Activated CD4-positive, alpha-beta T cell treated with anti-CD3 and anti-CD28 coated beads, Interleukin-2, amount 10 ng/mL, durations not matched to agents 24 days and 14 days (primary cell): ENCODE measurements at places on chromosomes 16 and 17.

DNA sequence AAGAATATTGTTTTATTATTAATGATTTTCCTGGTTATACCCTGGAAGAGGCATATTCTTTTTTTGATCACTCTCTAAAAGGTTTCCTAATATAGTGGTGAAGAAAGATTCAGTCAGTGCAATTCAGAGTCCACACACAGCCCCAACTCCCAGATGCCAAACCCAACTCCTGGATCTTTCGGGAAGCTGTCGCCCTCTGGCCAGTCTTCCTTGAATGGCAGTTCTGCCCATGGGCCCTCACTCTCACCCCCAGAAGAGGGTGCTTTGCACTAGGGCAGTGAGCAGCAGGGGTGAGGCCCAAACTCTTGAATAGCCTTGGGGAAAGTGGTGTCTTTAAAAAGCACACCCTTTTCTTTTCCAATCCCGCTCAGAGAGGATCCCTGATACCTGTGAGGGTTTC is 11.0 kb downstream of the KRT32 start:
- DNase-seq, result no peak

DNA sequence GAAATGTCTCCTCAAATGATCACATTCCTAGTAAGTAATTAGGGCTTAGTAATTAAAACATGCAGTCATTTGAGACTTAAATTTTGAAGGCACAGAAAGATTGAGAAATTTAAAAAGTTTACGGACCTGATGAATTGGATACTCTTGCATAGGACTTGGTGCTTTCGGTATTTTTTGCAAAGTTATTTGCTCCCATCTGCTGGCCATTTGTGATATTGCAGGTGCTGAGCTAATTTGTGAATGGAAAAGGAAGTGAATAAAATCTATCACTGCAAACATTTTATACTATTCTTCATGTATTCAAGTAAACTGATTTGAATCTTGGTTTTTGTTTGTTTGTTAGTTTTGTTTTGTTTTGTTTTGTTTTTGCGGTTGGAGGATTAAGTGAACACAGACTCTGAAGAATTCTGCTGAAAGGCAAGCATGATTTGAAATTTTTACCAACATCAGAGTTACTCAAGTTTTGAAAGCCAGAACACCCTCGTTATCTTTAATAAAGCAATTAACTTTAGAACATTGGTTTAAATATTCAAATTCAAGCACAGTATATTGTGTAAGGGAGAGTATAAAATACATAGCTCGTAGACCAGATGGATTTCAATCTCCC is 689.5 kb upstream of the RBFOX1 start:
- peak; percentile 85 for DNase-seq

DNA sequence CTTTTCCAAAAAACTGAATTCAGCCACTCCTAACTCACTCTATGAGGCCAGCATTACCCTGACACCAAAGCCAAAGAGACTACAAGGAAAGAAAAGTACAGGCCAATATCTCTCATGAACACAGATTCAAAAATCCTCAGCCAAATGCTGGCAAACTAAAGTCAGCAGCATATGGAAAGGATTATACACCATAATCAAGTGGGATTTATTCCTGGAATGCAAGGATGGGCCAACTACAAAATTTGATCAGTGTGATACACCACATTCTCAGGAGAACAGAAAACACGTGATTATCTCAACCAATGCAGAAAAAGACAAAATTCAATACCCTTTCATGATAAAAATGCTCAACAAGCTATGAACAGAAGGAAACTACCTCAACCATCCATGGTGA is 7.7 kb upstream of the AATK start:
- DNase-seq, result no peak

- no peak for DNase-seq
Observed at GRCh38 chr17:4931963-4932362, at the start of gene GP1BA. Gene GP1BA (plus strand): TSS chr17:4932277. CDS start chr17:4932605, 328 bp downstream.

- peak; percentile 82 for DNase-seq
Observed at GRCh38 chr17:28916302-28916934, 13.5 kb upstream of the DHRS13 start.

DNA sequence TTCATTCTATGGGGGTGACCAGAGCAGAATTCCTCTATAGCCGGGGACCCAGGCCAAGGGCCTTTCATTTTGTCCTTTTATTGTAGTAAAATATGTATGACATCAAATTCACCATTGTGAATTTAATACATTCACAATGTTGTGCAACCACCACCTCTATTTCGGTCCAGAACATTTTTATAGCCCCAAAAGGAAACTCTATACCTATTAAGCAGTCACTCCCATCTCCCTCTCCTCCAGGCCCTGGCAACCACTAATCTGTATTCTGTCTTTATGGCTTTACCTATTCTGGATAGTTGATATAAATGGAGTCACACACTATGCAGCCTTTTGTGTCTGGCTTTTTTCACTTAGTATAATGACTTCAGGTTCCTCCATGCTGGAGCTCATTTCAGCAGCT is 9.7 kb upstream of the TNS4 start:
- DNase-seq, result no peak

DNA sequence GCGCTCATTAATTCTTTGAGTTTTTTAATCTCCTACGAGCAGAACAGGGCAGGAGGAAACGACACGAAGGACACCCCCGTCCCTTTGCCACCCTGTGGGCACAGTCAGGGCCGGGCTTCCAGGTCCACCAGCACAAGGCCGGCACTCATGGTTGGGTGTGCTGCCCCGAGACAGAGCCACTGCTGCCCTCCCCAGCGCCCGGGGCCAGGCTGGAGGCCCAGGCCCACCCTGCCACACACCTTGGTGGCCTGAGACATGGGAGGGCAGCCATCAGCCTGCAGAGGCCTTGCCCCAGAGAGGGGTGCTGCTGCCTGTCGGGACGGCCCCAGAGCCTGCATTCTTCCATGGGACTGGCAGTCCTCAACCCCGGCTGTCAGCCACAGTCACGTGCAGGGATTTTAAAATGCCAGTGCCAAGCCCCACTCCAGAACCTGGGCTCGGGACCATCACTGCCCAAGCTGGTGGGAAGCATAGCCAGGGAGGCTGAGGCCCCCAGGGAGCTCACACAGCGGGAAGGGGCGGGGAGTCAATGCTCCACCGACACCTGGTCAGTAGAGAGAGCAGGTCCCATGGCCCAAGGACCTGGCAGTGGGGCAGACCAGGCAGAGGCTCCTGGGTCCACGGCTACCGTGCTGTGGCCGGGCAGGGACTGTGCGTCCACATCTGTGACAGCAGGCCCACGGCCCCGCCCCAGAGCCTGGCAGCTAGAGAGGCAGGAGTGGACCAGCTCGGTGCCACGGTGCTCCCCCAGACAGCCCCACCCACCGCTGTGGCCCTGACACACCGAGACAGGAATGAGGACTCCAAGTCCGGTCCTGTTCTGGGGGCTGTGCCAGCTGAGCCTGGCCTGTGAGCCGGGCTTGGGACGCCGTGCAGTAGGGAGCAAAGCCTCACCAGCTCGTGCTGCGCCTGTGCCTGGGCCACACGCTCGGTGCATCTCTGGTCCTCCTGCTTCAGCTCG is 27.5 kb downstream of the CEP131 start:
- no peak for DNase-seq

- DNase-seq, result no peak
Observed at GRCh38 chr17:80640366-80641084, 95.9 kb downstream of the RPTOR start.

DNA sequence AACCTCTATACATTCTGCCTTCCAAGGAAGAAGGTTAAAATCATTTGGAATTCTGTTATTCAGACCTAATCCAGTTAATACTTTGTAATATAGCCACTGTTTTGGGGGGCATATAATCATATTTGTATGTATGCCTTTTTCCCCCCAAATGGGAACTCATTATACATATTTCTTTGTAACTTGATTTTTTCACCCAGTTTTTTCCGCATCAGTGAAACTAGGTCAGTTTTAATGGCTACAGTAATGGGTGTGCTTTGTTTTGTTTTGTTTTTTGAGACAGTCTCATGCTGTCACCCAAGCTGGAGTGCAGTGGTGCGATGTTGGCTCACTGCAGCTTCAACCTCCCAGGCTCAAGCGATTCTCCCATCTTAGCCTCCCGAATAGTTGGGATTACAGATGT is 54.9 kb downstream of the WWP2 start:
- DNase-seq, result no peak

GRCh38 chr17:49093131-49093530 is 39.4 kb upstream of the B4GALNT2 start:
- no peak for DNase-seq

DNA sequence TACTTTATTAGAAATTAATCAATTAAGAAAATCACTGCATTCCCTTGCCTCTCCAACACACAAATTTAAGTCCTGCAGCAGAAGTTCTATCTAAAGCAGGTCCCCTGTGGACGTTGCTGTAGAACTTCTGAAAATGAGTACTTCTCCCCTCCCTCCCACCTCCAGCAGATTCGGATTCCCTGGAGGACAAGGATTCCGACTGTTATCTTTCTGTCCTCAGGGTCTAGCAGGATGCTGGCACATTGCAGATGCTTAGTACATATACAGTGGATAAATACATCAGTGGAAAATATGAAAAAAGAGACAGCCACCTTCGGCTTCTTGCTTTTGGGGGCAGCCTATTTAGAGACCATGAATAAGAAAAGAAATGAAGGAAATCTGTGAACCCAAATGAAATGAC is 32.1 kb downstream of the NTN1 start:
- DNase-seq, result no peak

GRCh38 chr16:17847234-17847795 is 376.6 kb upstream of the XYLT1 start:
- no peak for DNase-seq

- DNase-seq, result no peak
Observed at GRCh38 chr17:1942066-1942365, 83.1 kb downstream of the RTN4RL1 start.

DNA sequence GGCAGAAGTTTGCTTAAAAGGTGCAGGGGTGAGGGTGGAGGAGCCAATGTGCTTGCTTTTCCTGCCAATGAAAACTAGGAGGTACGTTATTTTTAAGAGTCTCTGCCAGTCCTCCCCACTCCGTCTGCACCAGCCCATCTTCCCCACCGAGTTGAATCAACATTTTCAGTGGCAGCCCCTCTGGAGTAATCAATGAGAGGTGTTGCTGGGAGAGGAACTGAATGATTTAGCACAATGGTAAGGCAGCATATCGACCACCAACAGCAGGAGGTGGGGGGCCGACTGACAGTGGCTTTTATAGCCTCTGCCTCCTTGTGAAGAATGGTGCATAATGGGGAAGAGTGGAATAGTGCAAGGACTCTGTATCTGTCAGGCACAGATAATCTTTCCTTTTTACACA is 1465.0 kb upstream of the GOT2 start:
- no peak for DNase-seq

GRCh38 chr16:30350134-30350871 is 4.8 kb downstream of the CD2BP2 start:
- DNase-seq, result peak; percentile 62

DNA sequence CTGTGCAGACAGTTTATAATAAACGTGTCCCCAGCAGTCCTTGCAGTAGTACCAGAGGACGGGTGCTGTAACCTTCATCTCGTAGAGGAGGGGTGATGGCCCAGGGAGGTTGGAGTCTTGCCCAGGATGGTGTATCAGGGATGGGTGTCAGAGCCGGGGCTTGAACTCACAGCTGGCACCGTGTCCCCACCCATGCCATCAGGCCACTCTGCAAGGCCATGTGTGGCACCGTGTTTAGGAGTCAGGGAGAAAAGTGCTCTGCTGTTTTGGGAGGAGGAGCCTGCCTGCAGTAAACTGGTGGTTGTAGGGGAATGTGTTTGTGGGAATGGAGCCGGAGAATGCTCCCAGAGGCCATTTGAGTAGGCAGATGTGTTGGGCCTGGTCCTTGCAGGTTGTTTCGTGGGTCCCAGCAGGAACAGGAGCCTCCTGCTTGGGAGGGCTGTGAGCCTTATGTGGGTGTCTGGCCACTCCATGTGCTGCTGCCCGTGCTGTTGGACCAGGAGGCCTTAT is 1.7 kb downstream of the ADORA2B start:
- DNase-seq, result no peak

DNA sequence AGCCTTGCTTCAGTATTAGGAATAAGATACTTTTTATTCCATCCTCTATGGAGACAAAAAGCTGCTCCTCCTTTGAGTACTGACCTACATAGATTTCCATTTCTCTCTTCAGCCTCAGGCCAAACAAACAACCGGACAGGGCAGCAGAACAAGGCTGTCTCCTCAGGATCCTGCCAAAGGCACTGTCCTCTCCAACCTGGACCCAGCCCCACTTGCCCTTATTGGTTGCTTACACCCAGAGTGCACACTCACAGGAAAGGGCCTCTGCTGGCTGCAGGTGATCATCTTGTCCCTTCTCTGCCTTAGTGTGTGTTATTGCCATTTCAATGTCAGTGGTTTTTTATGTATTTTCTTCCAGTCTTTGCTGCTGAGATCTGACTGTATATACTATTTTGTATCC is 26.6 kb downstream of the LIG3 start:
- DNase-seq, result no peak

GRCh38 chr16:48492133-48492532 is 106.9 kb upstream of the SIAH1 start:
- no peak for DNase-seq

DNA sequence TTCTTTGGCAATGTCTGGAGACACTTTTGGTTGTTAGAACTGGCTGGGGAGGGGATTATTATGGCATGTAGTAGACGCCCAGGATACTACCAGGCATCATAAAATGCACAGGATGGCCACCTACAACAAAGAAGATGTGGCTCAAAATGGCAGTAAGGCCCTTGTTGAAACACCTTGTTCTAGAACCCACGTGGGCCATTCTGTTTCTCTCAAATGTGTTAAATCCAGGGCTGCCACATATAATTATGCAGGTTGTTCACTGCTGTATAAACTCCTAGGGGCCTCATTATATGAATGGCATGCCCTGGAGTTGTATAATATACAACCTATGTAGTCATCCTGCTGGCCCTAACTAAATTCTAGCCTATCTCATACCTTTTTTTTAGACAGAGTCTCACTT is 123.5 kb upstream of the HAS3 start:
- DNase-seq, result no peak

- DNase-seq, result no peak
Observed at GRCh38 chr16:84758627-84759026, 58.8 kb downstream of the USP10 start.

- DNase-seq, result peak; percentile 57
Observed at GRCh38 chr16:1784977-1785845, 2.5 kb downstream of the NUBP2 start.

GRCh38 chr17:80160536-80160935 is 9.3 kb upstream of the CARD14 start:
- DNase-seq, result no peak

GRCh38 chr17:78476973-78477372 is 98.5 kb downstream of the PGS1 start:
- no peak for DNase-seq

- DNase-seq, result no peak
Observed at GRCh38 chr17:38890410-38890746, 20.5 kb downstream of the LASP1 start.

GRCh38 chr17:29279397-29280070 is 14.4 kb downstream of the NUFIP2 start:
- DNase-seq, result no peak

DNA sequence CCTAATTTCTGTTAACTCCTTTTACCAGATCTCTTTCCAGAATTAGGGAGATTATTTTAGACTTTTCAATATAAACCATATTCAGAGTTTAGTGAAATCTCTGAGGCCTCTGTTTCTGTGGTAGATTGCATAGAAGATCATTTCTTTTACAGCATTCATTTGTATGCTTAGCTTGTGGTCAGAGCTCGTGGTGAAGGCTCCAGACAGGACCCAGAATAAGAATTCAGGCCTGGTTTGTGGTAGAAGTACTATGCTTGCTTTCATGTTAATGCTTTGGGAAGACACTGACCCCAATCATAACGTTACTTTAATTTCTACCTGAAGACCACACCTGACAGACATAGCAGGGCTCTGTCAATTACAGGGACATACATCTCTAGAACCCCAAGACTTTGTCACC is 258.1 kb downstream of the FTO start:
- DNase-seq, result no peak
